ENCODE measurements at places on chromosomes 1 and 21.

GRCh38 chr1:61490924-61491323, 234.0 kb downstream of the TM2D1 start:
- DNase-seq = no peak

- no peak for DNase-seq
Observed at GRCh38 chr1:31605908-31606427, 11.5 kb upstream of the HCRTR1 start.

GRCh38 chr1:203177036-203177405, 1.4 kb upstream of the MYBPH start:
- no peak for DNase-seq

DNA sequence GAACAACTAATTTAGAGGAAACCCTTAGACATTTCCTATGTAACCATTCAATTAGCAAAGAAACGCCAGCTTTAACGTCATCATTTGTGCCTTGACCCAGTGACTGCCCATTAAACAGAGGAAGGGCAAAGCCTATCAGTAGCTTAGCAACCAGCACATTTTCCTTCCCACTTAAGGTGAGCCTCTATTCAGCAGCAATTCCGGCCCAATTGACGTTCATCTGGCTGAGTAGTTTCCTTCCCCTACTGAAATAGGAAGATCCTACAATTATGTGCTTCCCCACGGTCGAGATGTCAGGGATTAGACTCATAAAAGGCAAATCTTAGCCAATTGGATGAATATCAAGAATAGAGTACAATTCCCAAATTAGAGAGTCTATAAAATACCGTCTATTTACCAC, 482.1 kb upstream of the ADAMTS5 start:
- DNase-seq = no peak

DNA sequence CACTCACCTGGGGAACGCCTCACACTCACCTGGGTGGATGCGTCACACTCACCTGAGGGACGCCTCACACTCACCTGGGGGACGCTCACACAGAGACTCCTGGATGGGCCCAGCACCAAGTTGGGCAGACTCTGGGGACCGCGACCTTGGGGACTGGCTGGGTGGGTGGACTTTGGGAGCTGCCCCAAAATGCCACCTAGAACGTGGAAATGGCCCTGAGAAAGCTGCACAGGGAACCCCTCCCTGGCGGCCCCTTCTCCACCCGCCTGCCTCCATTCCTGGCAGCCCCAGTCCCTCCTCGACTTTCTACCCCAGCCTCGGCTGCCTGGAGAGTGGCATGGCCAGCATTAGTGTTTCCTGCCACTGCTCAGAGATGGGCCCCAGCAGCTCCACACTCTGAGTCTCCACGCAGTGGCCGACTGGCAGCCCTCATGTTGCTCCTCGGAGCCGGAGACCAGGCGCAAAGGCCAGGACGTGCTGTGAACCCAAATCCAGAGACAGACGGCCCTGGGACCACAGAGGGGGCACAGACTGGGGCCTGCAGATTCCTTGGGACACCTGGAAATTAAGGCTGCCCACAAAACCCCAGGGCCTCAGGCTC, 46.5 kb upstream of the ACTRT2 start:
- no peak for DNase-seq

GRCh38 chr1:100535264-100535663, 2.7 kb upstream of the GPR88 start:
- no peak for DNase-seq

DNA sequence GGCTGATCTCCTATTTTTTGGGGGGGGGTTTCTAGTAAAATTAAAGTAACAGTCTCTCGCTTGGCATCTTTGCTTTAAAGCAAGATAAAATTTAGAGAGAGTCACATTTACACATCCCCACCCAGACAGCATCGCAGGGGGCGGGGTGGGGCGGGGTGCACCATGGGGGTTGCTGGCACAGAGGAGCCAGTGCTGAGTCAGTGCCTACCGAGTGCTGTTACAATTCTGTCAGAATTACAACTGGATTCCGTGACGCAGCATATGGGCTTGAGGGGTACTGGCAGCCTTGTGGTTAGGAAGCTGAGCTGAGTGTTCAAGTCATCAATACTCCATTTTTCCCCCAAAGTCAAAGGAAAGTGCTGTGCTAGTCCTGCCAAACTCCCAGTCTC, 175.9 kb downstream of the PRDM16 start:
- no peak for DNase-seq

DNA sequence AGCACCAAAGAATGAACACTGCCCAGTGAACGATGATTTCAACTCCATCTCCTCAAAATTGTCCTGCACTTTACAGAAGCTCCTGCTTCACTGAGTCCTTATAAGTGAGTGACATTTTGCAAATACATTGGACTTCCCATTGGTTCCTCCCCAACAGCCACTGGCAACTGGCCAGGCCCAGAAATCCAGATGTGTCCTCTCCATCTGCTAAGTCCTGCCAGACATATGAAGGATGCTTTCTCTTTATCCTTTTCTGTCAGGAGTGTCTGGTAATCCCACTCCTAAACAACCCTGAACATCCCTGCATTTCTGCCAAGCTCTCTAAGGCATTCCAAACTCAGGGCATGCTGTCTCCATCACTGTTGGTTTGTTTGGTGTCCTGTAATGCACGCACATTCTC, 271.8 kb downstream of the RRAGC start:
- no peak for DNase-seq

- no peak for DNase-seq
Observed at GRCh38 chr1:43622901-43623780, 26.8 kb upstream of the KDM4A start.

- no peak for DNase-seq
Observed at GRCh38 chr1:100187912-100188311, 9.9 kb upstream of the LRRC39 start.

GRCh38 chr1:30379684-30380624, 343.4 kb downstream of the MATN1 start:
- no peak for DNase-seq

DNA sequence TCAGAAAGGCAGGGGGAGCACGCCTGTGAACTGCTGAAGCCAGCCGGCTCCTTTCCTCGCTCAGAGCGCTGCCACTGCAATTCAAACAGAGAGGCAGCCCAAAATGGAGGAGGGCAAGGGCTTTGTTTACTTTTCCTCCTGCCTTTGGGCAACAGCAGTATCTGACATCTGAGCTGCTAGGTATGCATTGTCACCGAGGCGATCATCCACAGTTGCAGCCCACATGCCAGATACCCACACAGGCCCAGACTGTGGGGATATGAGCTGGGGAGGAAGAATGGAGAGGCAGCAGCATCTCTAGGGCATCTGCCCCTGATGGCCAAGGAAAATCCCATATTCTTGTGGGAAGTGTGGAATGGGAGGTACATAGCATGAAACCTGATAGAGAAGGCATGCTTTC, 357.1 kb downstream of the BARHL2 start:
- no peak for DNase-seq

GRCh38 chr1:206430031-206430983, 40.0 kb upstream of the IKBKE start:
- DNase-seq = no peak

- no peak for DNase-seq
Observed at GRCh38 chr1:156689035-156689952, 12.1 kb upstream of the NES start.

- no peak for DNase-seq
Observed at GRCh38 chr1:19892129-19892528, 9.9 kb downstream of the OTUD3 start.

All from cortex of kidney (tissue), 1 donor.